ENCODE measurements at places on chromosomes 6 and 20.

DNA sequence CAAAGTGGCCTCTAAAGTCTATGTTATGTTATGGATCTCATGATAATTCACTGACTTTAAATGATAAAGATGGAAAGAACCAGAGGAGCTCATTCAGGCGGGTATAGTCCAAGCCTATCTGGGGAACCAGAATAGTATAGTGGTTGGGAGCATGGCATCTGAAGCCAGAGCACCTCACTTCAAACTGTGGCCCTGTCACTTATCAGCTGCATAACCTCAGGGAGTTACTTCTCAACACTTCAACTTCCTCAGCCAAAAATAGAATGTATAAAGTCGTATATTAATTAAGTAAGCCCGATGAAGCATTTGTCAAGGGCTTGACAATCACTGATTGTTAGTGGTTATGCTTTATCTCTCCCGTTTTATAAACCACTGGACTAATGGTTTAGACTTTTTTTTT lies 112.7 kb downstream of the RTN4IP1 start:
- no peak for DNase-seq

GRCh38 chr6:146913842-146914488 lies 290.3 kb upstream of the STXBP5 start:
- peak; percentile 42 for DNase-seq

- no peak for DNase-seq
Observed at GRCh38 chr6:4302524-4302923, 167.1 kb upstream of the ECI2 start.

DNA sequence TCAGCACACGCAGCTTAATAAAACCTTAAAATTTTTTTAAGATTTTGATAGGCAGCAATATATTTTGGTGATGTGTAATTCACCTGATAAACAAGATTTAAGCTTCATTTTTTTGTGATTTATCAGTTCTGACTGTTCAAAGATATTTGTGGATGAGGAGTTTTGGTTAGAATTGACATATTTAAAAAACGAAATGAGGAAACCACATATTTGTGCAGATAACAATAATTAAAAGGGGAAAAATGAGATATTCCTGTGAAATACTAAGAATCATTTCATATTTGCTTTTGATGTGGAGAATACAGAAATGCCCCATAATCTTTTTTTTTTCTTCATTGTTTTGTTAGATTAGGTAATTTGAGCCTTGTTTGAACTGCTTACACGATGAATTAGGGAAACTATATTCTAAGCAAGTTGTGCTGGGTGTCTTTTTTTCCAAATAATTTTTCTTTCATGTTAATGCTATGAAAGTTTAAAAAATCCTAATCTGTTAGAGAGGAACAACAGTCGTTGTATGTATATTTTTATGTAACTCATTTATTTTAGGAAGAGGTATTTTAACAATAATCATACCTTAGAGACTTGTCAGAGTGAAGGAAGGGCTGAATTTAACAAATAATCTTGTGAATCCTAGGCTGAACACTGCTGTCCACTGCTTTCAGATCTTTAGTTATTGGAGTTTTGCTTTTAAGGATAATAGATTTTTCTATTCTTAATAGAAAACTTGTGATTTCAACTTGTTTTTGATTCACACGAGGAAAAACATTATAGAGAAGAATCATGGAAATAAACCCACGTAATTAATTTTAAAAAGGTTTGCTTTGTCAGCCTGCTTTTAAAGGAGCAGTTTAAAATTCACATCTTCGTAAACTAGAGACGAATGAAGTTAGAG lies 4.0 kb downstream of the ARID1B start:
- no peak for DNase-seq

- DNase-seq: no peak
Observed at GRCh38 chr6:85115376-85115775, 334.5 kb upstream of the NT5E start.

GRCh38 chr6:43915986-43916923 lies 146.2 kb downstream of the VEGFA start:
- no peak for DNase-seq

- DNase-seq: no peak
Observed at GRCh38 chr20:55656231-55656775, 349.0 kb downstream of the CBLN4 start.

DNA sequence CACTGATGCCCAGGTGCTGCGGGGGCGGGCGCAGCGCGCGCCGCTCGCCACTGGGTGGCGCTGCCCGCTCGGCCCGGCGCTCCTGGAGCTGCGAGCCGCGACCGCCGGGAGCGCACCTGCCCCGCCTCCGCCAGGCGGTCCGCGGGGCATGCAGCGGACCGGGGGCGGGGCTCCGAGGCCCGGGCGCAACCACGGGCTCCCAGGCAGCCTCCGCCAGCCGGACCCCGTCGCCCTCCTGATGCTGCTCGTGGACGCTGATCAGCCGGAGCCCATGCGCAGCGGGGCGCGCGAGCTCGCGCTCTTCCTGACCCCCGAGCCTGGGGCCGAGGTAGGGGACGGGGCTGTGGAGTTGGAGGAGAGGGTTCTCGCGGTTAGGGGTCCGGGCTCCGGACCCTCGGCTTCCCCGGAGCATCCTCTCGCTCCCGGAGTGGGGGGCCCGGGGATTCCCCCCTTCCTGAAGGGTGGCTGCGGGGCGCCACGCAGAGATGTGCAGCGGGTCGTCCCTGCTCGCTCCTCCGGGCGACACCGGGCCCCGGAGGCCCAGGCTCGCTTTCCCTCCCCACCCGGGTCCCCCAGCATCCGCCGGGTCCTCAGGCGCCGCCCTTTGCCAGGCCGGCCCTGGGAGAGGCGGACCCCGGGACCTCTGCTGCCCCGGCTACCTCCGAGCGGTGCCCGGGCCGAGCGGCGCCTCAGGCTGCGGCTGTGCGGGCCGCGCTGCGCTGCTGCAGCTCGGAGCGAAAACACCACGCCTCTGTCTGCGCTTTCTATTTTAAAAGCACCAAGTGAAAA lies at the start of gene BCAS4:
Gene BCAS4 (plus strand): TSS at position 216 of the 789 bp plus-strand sequence. CDS start 23 bp downstream, at position 239.
- DNase-seq: peak; percentile 53

- DNase-seq: no peak
Observed at GRCh38 chr6:150143516-150144293, 861 bp downstream of the PPP1R14C start.
